ENCODE measurements at places on chromosomes 16 and 17.

GRCh38 chr17:62705778-62706597 lies 78.5 kb downstream of the MRC2 start:
- DNase-seq, result no peak

DNA sequence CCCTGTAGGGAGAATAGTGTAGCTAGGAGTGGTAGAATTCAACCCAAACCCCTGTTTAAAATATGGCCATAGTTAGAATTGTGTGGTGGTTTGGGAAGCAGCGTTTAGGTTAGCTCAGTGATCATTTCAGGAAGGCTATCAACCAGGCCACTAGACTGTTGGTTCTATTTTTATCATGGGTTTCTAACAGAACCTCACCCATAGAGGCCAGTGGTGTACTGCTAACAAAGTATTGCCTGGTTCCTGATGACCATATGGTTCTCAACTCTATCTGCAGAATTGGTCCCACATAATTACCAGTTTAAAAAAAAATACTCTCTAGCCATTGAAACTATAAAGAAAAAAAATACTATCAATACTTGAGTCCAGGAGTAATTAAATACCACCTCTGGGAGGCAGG lies 70.5 kb upstream of the RASL10B start:
- no peak for DNase-seq

DNA sequence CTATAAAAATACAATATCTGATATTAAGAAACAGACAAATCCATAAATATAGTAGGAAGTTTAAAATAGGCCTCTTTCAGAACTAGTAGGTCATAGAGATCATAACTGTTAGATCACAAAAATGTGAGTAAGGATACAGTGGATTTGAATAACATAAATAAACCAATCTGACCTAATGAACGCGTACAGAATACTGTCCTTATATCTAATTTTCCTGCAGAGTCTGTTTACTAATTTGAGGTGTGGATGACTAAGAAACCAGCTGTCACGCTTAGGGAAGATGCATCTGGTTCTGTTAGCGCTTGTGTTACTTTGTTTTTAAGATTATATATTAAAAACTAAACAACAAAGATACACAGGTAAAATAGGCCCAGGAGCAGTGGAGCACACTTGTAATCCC lies 14.8 kb downstream of the CPD start:
- no peak for DNase-seq

GRCh38 chr16:66026211-66026610 lies 340.3 kb upstream of the CDH5 start:
- DNase-seq, result no peak

GRCh38 chr17:82765371-82765770 lies 13.5 kb downstream of the TBCD start:
- DNase-seq, result no peak

DNA sequence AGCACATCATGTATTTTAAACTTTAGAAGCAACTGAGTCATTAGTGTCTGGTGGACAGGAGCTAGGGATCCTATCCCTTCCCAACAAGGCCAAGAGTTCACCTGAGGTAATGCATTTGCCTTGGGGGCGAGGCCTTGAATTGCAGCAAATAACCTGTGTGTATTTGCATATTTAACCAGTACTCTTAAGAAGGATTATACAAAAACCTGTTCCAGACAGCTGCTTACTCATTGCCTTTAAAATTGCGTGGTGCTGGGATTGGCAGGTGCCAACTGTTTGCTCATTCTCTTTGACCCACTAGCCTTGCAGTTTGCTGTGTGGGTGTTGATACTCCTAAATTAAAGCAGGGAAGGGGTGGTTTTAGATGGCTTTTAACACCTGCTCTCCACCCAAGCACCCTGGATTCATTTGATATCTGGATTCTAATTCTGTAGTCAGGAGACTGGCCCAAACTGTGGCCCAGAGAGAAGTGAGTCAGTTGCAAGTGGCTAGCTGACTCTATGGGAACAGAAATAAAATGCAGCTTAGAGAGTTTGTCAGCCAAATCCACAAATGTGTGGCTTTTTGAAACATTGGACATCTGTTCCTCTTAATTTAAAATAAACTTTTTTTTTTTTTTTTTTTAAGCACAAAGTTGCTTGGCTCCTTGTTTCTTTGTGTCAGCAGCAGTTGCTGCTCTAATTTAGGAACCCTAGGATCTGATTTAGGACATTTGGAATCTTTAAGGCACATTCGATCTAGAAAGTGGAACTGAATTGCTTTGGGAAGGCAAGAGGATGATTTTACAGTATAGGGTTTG lies 46.9 kb downstream of the TUBD1 start:
- DNase-seq, result peak; percentile 31

DNA sequence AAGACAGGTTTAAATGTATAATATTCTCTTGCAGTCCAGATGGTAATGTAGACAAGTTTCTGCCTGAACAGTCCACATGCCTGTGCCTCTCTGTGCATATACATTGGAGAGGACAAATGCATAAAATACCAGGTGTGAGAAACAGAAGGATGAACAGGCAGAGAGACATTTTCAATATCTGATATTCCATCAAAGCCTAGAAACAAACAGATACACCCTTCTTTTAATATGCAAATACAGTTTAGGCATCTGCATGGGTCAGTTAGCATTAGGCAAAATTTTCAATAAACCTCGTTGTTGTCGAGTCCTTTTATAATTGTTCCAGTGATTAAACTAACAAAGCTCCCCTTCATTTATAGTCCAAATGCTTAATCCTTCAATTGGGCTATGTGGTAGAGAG lies 897 bp downstream of the OMG start:
- DNase-seq, result no peak

- DNase-seq, result no peak
Observed at GRCh38 chr17:5809056-5809455, 224.7 kb upstream of the NLRP1 start.
